ENCODE measurements at places on chromosomes 1 and 21.

DNA sequence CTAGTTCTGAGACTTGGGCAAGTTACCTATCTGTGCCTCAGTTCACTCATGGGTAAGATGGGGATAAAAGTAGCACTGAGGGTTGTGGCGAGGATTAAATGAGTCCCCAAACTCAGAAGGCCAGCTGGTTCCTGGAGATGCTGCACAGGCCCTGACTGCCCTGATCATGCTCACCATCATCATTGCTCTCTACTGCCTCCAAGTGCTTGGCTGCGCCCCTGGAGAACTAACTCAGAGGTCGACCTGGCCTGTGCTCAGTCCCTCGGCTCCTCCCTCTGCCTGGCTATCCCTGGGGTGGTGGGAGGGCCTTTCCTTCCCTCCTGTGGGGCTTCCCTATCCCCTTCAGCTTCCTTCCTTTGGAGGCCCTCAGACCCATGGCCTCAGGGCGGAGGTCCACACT, 5.6 kb downstream of the SLC5A9 start:
- DNase-seq, result peak; percentile 7

DNA sequence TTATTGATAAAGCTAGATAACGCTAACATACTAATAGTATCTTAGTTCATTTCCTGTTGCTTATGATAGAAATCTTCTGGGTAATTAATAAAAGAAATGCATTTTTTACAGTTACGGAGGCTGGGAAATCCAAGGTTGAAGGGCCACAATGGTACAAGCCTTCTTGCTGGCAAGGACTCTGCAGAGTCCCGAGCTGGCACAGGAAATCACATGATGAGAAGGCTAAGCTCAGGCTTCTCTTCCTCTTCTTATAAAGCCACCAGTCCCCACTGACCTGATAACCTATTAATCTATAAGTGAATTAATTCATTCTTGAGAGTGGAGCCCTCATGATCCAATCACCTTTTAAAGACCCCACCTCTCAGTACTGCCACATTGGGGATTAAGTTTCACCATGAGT, 82.6 kb downstream of the GPR161 start:
- no peak for DNase-seq

- DNase-seq, result no peak
These were observed 18.0 kb downstream of the ATP1B1 start for GRCh38 chr1:169124459-169124858.

DNA sequence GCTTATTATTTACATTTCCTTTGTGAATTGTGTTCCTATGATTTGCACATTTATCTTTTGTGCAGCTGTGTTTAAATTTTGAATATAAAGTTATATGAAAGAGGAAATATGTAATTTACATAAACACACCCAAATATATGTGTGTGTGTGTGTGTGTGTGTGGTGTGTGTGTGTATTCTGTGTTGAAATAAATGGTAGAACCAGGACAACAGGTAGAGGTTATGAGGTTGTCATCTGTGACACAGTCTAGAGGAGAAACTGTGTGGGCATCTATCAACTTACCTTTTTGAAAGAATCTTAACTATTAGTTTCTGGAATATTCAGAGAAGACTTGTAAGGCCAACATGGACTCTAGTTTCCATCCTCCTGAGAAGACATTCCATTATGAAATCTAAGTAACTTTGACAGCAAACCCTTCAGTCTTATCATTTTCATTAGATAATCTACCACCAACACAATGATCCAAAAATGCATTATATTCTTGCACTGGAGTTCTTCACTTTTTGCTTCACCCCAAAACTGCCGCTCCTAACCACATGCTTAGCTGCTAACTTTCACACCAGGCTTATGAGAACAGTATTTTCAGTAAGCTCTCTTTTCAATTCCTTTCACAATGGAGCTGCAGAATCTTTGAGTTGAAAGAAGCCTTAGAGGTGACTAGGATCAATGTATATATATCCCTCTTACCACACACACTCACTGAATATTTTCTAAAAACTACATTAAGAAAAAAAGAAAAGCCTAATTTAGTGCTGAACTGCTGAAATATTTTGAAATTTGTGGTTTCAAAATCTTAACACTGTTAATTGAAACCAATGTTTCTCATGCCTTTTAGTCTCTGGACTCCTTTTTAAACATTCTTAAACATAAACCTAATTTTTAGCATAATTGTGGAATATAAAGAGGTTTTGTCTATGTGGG, 21.8 kb downstream of the PTPRC start:
- no peak for DNase-seq

- no peak for DNase-seq
These were observed 14.7 kb upstream of the RGS2 start for GRCh38 chr1:192793983-192794767.

DNA sequence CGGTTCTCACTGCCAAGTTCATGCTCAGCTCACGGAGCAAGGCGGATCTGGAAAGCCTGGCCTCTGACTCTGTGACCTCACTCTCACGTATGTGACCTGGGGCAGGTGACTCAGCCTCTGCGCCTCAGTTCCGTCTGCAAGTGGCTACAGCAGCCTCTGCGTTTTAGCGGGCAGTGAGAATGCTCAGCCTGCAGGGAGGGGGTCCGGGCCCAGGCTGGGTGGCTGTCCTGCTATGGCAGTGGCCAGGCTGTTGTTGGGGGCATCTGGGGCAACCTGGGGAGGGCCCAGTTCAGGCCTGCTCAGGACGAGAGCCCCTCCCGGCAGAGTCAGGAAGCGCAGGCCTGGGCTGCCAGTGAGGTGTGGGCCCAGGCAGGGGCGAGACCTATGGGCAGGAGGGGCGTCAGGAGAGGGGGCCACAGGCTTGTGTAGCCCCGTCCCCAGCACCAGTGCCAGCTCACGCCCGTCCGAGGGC, 27.9 kb downstream of the ARHGEF16 start:
- peak; percentile 78 for DNase-seq
